Lung (tissue), 17 donors: ENCODE measurements at places on chromosomes 16 and 17. TPM values are rescaled to one million over a fixed set of nuclear protein-coding genes. Genes with fewer than 3 reads are reported as not detected.

AOC3 gene
- 82.9 TPM for total RNA-seq

HOXB3 gene
- 8.6 TPM for total RNA-seq

- DNase-seq: no peak
These were observed 31.3 kb downstream of the KIAA0513 start for GRCh38 chr16:85058909-85059308.

CCT6B gene
- total RNA-seq: 3.0 TPM

CCDC154 gene
- total RNA-seq: 1.3 TPM

GRCh38 chr17:35368081-35368830, 5.2 kb downstream of the SLFN11 start:
- DNase-seq: peak; percentile 33

SULT1A2 gene
- 6.4 TPM for total RNA-seq

DNA sequence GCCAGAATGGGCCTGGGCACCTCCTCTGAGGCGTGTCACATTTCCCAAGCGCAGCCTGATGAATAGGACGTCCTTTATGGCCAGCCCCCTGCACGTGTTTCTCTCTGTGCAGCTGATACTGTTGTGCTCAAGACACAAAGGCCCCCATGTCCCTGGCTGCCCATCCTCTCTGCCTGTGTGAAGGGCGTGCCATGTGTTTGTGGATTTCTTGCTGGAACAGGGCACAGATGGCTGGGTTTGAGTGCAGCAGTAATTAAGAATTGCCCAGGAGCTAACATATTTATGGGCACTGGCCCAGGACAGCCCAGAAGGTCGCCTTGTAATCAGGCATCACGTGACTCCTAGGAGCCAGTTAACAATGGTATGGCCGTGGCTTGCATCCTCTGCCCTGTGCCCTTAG, 181.1 kb downstream of the CCDC182 start:
- DNase-seq: no peak

SSTR5 gene
- 0.23 TPM for total RNA-seq

TTLL6 gene
- 2.8 TPM for total RNA-seq

DNA sequence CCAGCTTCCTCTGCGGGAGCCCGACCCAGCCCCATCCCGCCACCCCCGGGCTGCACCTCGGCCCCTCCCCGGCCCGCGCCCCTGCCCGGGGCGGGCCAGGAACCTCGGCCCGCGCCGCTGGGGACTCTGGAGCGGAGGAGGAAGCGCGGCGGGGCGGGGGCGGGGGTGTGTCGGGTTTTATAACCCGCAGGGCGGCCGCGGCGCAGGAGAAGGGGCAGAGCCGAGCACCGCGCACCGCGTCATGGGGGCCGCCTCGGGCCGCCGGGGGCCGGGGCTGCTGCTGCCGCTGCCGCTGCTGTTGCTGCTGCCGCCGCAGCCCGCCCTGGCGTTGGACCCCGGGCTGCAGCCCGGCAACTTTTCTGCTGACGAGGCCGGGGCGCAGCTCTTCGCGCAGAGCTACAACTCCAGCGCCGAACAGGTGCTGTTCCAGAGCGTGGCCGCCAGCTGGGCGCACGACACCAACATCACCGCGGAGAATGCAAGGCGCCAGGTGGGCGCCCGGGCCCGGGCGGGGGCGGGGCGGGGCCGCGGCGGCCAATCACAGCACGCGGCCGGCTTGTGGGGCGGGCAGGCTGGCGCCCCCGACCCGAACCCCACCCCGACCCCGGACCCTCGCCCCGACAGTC, at the start of gene ACE:
TSS of gene ACE (plus strand) at position 208 of the 626 bp plus-strand sequence. CDS start at position 242, 34 bp downstream.
- no peak for DNase-seq

DNA sequence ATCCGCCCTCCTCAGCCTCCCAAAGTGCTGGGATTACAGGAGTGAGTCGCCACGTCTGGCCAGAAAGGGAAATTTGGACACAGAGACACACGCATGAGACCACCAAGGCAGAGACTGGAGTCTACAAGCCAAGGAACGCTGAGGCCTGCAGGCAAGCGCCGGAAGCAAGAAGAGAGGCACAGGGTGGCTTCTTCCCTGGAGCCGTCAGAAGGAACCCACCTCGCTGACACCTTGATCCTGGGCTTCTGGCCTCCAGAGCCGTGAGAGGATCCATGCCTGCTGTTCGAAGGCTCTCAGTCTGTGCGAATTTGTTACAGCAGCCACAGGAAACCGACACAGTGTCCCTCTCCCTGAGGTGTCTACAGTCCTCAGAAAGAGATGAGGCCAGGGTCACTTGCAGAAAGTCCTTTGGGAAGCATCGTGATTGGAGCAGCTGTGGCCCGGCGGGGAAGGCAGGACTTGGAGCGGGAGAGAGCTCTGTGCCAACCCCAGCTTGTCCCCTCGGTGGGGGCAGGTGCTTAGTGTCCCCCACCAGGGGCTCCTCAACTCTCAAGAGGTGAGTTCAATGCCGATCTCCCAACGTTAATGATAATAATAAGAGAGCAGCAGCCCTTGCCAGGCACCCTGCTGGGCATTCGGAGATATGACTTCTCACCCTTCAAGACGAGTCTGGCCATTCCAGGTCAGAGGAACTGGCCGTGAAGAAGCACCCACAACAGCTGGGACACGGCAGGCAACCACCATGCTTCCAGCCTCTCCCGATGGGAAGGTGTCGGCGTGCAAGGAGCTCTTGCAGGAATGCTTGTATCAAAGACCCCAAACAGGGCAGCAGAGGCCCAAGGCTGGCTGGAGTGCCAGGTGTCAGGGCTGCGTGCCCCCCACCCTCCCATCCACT, 68.4 kb upstream of the TNRC6C start:
- no peak for DNase-seq

NACA2 gene
- total RNA-seq: not detected

G6PC1 gene
- not detected for total RNA-seq

DNA sequence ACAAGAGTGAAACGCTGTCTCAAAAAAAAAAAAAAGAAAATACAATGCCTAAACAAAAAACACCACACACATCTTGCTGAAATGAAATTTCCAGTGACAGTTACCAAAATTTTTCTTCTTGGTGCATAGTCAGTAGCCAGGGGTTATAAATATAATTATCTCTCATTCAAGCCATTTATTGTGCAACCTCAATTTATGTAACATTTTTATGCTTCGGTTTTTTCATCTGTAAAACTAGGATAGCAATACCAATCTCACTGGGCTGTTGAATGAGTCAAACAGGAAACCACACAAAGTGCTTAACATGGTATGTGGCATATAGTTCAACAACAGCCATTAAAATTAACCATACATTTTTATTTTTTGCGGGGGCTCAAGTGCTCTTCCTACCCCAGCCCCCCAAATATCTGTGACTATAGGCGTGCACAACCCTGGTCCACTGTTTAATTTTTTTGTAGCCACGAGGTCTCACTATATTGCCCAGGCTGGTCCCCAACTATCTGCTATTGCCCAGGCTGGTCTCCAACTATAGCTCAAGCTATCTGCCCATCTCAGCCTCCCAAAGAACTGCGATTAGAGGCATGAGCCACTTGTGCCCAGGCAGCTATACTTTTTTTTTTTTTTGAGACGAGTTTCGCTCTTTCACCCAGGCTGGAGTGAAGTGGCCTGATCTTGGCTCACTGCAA, 2.6 kb downstream of the COG4 start:
- no peak for DNase-seq

GNGT2 gene
- 4.7 TPM for total RNA-seq

- DNase-seq: peak; percentile 59
These were observed 479 bp upstream of the ZNF207 start for GRCh38 chr17:32349503-32349853.

GRCh38 chr16:78606545-78606944, 507.1 kb downstream of the WWOX start:
- no peak for DNase-seq

AKTIP gene
- total RNA-seq: 45.0 TPM

- DNase-seq: no peak
These were observed 53.7 kb upstream of the TEKT3 start for GRCh38 chr17:15395091-15395490.

CTF1 gene
- 4.7 TPM for total RNA-seq
